Esophagus squamous epithelium (tissue), 5 donors: ENCODE measurements at places on chromosomes 16 and 17.

- no peak for DNase-seq
Observed at GRCh38 chr17:57582881-57583756, 162.0 kb downstream of the CCDC182 start.

GRCh38 chr16:24984101-24984500 lies 31.1 kb downstream of the ARHGAP17 start:
- DNase-seq = no peak

DNA sequence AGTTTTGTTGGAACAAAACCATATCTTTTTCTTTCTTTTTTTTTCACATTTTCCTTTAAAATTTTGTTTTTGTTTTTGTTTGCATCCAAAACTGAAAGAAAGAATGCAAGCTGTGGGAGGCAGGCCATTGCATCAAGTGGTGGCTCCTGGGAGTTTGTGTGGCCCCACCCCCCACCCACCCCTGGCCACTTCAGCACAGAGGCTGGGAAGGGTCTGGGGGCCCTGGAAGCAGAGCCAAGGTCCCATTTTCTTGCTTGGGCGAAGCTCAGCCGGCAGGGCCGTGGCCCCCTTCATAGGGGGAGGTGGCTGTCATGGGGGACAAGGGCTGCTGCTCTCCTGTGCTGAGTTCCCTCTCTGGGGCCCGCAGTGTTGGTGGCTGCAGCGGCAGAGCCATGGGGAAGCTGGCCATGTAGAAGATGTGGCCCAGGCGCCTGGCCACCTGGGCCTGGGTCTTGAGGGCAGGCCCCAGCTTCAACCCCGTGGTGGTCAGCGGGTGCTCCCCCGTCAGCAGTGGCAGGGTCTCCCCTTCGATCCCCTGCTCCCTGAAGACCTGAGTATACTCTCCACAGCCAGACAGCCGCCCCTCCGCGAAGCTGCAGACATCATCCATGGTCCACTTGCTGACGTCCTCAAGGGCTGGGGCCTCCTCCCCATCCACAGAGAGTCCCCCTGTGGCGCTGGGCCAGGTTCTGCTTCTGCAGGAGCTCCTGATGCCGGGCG lies 19.8 kb downstream of the PAFAH1B1 start:
- DNase-seq = no peak

- no peak for DNase-seq
Observed at GRCh38 chr16:23330161-23330560, 28.1 kb downstream of the SCNN1B start.

DNA sequence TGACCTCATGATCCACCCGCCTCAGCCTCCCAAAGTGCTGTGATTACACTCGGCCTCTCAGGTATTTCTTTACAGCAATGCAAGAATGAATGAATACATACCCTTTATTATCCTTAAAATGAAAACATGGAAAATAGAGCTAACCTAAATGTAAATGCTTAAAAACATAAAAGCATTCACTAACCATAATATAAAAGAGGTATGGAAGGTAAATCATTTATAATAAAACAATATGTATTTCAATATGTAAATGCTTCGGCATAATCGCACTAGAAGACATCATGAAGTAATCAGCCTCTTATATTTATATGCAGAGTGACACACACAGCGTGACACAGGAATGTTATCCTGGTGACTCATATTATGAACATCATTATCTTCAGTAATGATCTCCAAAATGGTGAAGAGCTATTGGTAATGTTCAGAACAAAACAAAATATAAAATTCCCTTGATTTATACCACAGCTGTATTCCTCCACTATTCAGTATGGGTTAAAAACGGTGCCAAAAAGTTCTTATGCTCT lies 53.9 kb downstream of the AIPL1 start:
- no peak for DNase-seq

- DNase-seq = no peak
Observed at GRCh38 chr16:86823888-86824671, 245.7 kb downstream of the FOXL1 start.

GRCh38 chr16:8623634-8624033 lies 2.1 kb downstream of the METTL22 start:
- no peak for DNase-seq

DNA sequence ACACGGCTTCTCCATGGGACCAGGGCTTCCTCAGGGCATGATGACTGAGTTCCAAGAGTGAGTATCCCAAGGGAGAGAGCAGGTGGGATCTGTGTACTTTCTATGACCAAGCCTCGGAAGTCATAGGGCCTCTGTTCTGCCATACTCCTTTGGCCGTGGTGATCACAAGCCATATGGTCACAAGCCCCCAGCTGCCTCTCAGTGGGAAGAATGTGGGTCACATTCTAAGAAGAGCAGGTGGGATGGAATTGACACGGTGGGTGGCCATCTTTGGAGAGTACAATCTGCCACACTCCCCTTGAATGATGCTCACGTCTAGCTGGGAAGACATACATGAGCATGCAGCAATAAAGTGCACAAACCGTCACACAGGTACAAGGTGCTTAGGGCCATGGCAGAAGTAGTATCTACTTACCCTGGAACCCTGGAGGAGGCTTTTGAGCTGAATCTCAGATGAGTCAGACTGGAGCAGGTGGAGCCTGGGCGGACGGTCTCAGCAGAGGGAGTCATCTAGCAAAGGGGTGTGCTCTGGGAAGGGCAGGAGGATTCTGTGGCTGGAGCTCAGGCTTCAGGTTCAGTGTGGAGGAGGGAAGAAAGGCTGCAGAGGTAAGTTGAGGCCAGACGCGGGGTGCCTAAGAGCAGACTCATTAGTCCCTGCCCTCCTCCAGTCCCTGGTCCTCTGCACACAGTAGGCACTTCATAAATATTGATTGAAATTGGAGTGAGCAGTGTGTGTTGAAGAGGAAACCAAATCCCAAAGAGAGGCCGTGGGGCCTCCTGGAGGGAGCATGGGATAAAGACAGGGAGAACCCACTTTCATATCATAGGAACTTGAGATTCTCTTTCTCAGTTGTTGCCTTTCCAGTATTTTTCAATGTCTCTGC lies 26.6 kb downstream of the GOSR2 start:
- no peak for DNase-seq

DNA sequence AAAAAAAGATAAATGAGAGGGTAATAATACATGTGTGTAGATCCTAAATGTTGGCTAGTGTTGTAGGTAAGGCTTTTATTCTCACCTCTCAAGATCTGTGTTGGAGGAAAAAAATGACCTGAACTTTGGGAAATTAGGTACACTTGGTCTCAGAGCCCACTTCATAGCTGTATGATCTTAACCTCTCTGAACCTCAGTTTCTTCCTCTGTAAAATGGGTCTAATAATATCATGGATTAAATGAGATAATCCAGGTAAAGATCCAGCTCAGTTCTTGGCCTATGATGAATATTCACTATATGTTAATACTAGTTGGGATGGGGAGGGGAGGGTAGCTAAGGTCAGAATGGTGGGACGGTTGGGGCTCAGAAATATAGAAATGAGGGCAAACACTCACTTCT lies 24.3 kb upstream of the GPRC5B start:
- DNase-seq = no peak

- no peak for DNase-seq
Observed at GRCh38 chr16:66824006-66824405, 6.8 kb downstream of the NAE1 start.

- no peak for DNase-seq
Observed at GRCh38 chr17:78539781-78540180, 37.4 kb downstream of the DNAH17 start.

GRCh38 chr17:11682646-11683045 lies 84.4 kb downstream of the DNAH9 start:
- no peak for DNase-seq

DNA sequence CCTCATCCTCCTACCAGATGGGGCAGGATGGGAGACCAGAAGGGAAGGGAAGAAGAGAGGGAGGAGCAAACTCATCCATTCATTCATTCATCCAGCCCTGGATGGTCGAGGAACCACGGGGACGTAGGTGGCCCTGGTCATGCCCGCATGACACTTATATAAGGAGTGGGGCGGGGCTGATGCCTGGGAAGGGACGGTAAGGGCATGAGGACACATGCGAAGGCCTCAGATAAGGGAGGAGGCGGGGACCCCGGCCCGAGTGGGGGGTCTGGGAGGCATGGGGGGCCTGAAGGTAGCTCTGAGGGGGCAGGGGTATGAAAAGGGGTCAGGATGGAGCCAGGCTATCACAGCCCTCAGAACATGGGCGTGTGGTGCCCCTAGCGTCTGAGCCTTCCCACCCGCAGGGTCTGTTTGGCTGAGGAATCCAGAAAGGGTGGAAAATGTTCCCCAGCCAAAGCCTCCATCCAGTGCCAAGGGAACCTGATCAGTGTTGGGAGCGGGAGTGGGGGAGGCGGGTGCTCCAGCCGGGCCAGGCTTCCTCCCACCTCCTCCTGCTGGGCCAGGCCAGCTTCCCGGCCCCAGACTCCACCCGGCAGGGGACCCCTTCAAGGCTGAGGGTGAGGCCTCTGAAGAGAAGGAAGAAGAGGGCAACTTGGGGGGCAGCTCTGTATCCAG lies 17.6 kb upstream of the CD79B start:
- DNase-seq = no peak

DNA sequence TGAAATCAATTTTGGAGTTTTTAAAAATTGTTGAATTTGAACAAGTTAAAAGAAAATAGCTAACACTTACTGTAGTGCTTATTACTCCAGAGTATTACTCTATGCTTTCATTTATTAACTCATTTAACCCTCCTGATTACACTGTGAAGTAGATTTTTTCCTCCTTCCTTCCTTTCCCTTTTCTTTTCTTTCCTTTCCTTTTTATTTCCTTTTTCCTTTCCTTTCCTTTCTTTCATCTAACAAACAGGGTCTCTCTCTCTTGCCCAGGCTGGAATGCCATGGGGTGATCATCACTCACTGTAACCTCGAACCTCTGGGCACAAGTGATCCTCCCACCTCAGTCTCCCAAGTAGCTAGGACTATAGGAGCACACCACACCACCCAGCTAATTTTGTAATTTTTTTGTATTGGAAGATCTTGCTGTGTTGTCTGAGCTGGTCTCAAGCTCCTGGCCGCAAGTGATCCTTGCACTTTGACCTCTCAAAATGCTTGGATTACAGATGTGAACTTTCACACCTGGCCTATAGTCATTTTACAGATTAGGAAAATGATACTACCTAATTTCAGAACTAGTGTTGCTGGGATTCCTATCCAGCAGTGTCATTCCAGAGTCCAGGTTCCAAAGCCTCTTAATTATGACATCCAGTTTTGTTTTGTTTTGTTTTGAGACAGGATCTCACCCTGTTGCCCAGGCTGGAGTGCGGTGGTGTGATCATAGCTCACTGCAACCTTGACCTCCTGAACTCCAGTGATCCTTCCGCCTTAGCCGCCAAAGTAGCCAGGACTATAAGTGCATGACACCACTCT lies 59.9 kb downstream of the TAOK1 start:
- DNase-seq = no peak

- no peak for DNase-seq
Observed at GRCh38 chr17:65473363-65473762, 88.1 kb downstream of the AXIN2 start.

DNA sequence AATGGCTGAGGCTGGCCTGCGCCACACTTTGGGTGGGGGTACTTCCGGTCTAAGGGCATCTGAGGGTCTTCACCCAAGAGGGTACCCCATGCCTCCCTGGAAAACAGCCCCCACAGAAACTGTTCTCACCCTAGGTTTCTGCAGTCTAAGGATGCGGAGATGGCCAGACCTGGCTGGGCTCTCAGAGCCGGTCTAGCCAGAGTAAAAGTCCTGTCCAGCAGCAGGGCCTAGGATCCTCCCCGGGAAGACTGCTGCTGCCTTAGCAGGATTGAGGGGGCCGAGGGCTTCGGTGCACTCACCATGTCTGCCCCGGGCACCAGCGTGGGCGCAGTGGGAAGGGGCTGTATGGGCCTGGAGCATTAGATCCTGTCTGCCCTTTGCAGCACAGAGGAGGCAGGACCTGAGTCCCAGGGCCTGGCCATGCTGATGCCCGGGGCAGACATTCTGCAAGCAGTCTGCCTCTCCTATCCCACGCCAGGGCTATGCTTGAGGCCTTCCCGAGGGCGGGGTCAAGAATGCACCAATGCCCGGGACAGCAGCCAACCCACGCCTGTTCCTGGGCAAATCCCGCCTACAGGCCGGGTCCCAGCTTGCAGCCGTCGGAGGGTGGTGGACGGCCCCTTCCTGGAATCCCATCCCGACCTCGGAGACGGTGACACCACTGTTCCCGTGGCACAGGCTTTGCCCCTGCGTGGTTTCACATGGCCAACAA lies 54.7 kb downstream of the CBFA2T3 start:
- DNase-seq = no peak

DNA sequence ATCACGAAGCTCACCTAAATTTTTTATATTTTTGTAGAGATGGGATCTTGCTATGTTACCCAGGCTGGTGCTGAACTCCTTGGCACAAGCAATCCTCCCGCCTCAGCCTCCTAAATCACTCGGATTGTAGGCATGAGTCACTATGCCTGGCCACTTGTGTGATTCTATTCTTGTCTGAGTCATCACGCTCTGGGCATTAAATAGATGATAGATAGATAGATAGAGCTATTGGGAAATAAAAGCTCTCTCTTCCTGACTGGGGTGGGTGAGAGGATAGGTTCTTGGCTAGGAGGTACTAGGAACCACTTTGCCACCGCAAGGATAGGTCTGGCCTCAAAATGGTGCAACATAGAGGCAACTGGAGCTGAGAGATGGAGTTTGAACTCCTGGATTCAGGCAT lies 21.4 kb upstream of the CACNG3 start:
- DNase-seq = no peak

GRCh38 chr16:79519448-79519847 lies 81.1 kb downstream of the MAF start:
- no peak for DNase-seq

DNA sequence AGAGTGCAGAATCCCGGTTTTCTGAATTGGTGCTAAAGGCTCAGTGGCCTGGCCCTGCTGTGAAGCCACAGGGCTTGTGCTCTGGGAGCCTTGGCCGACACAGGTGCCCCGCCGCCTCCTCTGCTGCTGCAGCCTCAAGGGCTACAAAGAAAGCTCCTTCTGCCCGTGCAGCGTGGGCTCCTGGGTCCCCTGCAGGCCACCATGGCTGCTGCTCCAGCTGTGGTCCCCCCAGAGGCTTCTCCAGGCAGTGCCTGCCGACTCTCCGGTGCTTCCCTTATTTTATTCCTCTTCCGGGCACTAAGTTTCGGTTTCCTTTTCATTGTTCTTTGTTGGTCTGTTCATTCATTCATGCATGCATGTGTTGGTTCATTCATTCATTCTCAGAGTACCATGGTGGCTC lies 53.1 kb downstream of the CMIP start:
- DNase-seq = no peak

GRCh38 chr17:42178817-42179216 lies 2.1 kb downstream of the KCNH4 start:
- DNase-seq = no peak

DNA sequence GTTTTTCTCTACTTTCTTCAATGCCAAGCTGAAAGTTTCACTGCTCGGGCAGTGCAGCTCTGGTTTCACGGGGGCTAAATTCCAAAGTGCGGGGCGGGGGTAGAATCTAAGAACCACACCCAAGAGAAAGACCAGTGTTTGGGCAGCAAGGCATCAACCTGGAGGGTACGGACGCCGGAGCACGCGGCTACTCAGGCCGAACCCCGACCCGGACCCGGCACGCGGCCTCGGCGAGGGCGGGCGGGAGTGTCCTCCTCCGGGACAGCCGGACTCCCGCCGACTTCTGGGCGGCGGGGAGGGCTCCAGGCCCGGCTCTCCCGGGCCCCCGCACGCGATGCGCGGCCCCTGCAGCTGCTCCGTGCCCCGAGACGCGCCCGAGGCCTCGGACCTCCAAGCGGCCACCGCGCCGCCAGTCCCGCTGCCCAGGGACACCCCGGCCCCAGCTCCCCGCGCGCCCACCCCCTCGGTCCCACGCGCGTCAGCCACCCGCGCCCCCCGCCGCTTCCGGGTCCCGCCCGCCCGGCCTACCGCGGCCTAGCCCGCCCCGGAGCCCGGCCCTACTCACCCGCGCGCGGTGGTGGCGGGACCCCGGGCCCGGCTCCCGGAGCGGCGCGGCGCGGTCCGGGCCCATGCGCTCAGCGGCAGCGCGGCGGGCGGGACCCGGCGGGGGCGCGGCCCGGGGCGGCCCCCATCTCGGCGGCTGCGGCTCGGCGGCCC lies 561 bp downstream of the AXIN1 start:
- DNase-seq = no peak
